ENCODE measurements at places on chromosomes 16 and 17.

GRCh38 chr17:50594128-50594823 is 33.8 kb downstream of the CACNA1G start:
- DNase-seq = no peak

- no peak for DNase-seq
Observed at GRCh38 chr17:79457889-79458288, 153.0 kb downstream of the RBFOX3 start.

GRCh38 chr16:79165506-79165905 is 435.0 kb downstream of the MAF start:
- DNase-seq = no peak

- peak; percentile 84 for DNase-seq
Observed at GRCh38 chr17:2050300-2051060, 4.4 kb upstream of the HIC1 start.

GRCh38 chr16:15055141-15056053 is 477 bp downstream of the NTAN1 start:
- DNase-seq = no peak

DNA sequence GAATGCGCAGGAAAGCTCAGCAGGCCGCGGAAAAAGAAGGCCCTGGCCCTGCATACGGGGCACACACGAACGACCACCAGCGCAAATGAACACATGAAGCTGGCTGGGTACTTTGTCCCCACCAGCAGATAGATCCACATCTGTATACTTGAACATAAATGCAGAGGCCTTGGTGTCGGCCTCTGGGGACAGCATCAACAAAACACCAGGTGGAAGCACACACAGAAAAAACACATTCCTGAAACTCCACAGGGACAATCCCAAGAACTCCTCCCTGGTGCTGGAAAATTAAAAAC is 606 bp upstream of the ZBTB4 start:
- DNase-seq = no peak

GRCh38 chr16:85908444-85908843 is 9.5 kb downstream of the IRF8 start:
- DNase-seq = no peak

DNA sequence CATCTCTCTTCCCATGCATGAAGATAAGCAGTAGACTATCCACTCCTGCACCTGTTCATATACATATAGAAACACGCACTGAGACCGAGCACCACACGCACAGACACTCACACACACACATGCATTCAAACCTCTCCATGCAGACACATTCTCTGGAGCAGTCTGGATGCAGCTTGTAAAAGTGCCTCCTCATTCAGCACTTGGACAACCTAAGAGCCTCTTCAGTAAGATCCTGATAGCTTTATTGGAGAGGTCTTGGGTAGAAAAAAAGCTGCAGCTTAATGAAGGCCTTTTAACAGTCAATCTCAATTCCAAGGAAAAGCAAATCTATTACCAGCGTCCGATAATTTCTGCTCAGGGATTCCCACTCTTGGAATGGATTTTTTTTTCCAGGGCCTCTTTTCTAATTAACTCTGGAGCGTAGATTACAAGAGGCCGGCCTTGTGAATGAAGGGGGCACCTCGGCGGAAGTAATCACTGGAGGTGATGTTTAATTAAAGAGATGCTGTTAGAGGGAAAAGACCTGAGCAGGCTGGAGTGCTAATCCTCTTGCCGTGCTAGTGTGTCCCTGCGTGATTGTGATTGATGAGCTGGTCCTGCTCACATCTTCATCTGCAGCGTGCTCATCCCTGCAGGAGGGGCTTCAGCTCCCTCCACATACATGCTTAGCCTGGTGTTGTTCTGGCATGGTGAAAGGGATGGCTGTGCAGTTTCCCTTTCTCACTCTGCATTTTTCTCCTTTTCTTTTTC is 155.1 kb downstream of the RBFOX1 start:
- DNase-seq = no peak

GRCh38 chr17:17350491-17351355 is 47.5 kb downstream of the NT5M start:
- no peak for DNase-seq

GRCh38 chr17:15947976-15948752 is 3.2 kb downstream of the ADORA2B start:
- no peak for DNase-seq

DNA sequence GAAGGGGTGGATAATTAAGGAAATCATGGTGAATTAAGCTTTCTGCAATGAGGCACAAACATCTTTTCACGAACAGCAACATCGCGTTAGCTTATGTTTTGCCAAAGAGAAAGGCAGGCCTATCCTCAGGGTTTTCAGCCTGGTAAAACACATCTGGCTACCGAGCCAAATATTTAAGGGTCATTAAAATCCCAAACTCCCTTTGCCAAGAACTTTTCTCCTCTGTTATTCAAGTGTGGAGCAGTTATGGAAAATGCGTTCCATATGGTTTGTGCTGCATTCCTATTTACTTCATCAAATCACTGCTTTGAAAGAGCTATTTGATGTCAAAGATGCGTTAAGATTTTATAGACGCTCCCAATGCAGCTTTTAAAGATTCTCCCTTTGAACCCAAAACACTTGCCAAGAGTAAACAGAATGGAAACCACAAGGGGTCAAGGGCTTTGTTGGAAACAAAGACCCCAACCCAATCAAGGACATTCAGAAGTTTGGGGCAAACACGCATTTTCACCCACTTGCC is 308.3 kb upstream of the CDH5 start:
- no peak for DNase-seq

- no peak for DNase-seq
Observed at GRCh38 chr16:49631187-49632041, 224.5 kb downstream of the ZNF423 start.

GRCh38 chr16:4404247-4404966 is 12.0 kb downstream of the CORO7 start:
- DNase-seq = peak; percentile 38
